ENCODE measurements at places on chromosomes 12 and 14. TPM values are rescaled to one million over a fixed set of nuclear protein-coding genes. Genes with fewer than 3 reads are reported as not detected.

DNA sequence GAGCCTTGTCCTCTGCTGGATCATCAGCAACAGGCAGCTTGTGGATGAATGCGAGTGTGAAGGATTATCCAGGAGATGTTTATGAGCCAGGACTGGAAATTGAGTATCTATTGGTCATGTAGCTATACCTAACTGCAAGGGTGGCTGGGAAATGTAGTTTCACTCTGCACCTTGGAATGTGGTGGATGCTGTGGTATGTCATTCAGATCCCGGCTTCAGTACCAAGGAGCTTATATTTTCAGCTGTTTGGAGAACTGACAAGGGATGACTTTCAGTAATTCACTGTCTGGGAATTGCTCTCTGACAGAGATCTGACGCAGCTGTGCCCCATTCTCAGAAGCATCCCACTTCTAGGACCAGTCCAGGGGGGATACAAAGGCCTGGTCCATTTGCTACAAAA lies 792.3 kb upstream of the NOVA1 start:
- DNase-seq: no peak

GRCh38 chr14:100796946-100797345 lies 29.0 kb upstream of the MEG3 start:
- no peak for DNase-seq

DNA sequence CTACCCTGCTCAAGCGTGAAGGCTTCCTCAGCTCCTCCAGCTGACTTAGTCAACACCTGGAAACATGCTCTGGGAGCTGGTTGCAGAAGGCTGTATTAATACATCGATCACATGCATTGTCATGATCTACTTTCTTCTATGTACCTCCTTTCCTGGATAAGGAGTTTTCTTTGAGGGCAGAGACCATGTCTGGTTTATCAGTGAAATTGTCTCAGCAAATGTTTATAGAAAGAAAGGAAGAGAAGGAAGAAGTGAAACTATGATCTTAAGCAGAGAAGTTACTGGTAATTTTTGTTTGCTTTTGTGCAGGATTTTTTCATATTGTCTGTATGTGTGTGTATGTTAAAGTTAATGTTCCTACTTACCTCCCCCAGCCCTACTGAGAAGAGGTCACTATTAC lies 4.5 kb downstream of the DYRK4 start:
- DNase-seq: no peak

- DNase-seq: no peak
Observed at GRCh38 chr12:25186788-25187402, 8.1 kb downstream of the DNAI7 start.

DNA sequence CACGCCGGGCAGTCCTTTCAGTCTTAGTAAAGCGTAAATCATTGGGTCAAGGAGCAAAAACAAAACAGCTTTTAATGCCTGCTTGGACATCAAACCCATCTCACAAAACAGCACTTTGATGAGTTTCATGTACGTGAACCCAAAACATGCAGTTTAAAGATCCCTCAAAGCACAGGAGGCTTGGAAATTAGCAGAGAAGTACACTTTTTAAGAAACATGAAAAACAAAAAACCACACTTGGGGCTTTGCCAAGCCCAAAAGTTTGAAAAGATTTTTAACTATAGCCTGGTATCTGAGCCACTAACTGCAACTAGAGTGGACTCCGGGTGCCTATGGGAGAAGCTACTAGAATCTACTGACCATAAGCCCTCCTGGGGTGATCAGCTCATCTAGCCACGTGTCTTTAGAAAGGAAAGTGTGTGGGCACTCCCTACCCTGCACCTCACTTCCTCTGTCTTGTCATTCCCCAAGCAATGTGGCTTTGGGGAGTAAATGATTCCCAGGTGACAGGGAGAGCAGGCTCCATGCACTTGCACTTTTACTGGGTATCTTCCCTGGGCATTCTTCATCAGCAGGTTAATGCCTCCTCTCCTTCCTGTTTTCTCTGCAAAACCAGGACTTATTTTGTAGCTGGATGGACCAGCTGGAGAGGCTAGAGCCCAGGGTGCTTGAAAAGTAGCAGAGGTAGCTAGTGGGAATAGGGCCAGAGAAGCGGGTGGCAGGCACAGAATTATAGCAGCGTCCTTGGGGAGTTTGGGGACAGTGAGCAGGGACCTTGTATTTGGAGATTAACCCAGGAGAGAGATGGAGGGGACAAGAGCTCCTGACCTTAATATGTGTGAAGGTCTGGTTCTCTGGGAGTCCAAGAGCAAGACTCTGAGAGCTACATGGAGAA lies 339.3 kb downstream of the BCL11B start:
- no peak for DNase-seq

- DNase-seq: no peak
Observed at GRCh38 chr14:82805892-82806825, 1272.5 kb upstream of the SEL1L start.

GRCh38 chr14:61927060-61927459 lies 164.8 kb downstream of the SNAPC1 start:
- DNase-seq: no peak

The MYRFL gene
- total RNA-seq: not detected

- DNase-seq: no peak
Observed at GRCh38 chr12:49667325-49668090, 39.7 kb downstream of the FMNL3 start.

DNA sequence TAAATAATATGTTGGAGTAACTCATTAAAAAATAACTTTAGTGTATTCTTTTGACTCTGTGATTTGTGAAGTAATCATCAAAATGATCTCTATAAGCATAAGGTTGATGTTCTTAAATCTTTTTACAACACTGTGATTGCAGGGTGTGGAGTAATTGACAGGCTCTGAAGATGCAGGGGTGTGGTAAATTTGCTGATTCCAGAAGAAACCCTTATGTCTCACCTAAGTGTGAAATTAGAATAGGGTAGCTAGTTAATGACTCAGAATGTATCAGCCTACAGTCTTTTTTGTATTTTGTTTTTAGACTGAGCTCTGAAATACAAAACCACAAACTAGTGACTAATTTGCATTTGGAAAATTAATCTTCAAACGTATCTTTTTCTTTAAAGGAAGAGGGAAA lies 5.9 kb downstream of the PRPF39 start:
- no peak for DNase-seq

DNA sequence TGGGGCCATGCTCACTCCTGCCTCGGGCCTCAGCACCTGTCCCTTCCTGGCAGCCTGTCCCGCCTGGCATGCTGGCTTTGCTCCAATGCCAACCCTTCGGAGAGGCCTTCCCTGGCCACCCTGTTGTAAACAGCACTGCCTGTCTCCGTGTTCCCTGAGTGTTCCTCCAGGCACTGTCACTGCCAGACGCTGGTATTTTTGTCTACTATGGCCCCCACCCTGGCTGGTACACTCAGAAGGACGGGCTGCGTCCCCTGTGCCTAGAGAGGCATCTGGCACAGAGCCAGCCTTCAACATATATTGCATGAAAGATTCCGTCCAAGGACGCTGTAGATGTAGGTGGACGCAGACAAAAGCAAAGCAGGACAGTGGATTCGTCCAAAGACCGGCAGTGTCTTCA lies 2.7 kb upstream of the ASPG start:
- no peak for DNase-seq

The TCL1B gene
- total RNA-seq: not detected

The MYF6 gene
- 0.07 TPM for total RNA-seq

GRCh38 chr12:94969424-94969823 lies 34.1 kb downstream of the NDUFA12 start:
- no peak for DNase-seq
